Stimulated activated CD8-positive, alpha-beta memory T cell treated with anti-CD3 and anti-CD28 coated beads, Interleukin-7, amount 100 ng/mL, for 24 hours (primary cell): ENCODE measurements at places on chromosomes 7 and 10.

DNA sequence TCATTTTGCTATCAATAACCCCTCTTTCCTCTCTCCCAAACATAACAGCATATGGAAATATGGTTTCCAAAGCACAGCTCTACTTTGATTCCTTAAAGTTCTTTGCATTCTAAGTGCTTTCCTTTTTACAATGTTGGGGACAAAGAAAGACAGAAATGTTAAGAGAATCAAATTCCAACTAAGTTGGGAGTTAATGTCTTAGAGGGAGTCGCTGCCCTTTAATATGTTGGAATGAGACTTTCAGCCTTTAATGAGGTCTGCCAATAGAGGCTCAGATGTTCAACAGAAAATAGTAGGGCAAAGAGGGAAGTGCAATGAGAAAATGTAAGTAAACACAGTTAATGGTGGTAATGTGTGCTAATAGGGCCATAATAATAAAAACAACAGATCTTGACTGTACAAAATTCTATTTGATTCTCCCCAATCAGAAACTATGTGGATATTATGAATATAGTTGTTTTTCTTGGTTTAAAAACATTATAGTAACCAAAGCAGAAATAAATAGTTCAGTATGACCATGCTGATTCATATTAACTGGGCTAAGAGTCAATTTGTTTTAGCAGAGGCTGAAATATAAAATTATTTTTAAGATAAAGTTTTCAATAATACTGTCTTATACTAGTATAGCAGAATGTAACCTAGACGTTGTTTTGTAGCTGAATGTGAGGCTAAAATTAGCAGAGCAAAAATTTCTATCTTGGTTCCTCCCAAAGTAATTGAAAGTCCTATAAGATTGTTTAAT, 10.3 kb downstream of the HYCC1 start:
- no peak for DNase-seq

GRCh38 chr7:15292138-15292537, 269.7 kb downstream of the AGMO start:
- no peak for DNase-seq

- no peak for DNase-seq
Measured at GRCh38 chr10:116237260-116237659, 35.7 kb downstream of the GFRA1 start.

- DNase-seq = no peak
Measured at GRCh38 chr7:36568452-36568849, 155.8 kb downstream of the AOAH start.

- no peak for DNase-seq
Measured at GRCh38 chr7:124480036-124480820, 285.4 kb downstream of the GPR37 start.

DNA sequence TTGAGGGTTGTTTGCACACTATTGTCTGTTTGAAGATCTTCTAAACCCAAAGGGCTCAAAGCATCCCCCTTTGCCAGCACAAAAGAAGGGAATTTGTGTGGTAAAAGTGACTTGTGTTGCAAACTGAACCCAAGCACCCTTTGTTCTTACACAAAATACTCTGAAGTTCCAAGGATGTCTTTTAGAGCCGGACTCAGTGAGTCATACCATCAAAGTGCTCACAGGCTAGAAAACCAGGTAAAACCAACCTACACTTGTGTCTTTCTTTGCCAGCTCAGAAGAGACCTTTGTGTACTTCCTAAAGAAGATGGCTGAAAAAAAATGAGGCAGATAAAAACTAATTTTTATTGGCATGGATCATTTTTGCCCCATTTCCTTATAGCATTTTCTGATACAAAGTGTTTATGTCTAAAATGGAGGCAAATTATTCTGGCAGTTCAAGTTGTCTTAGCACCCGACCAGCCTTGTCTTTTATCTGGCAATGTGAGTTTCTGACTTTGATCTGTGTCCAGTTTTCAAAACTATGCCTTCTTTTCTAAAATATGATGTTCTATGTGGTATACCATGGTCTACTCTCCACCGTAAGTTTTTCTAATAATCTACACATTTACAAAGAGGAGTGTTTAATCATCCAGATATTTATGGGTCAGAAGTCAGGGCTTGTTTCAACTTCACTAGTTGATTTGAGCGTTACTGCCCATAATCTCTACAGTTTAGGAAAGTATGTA, 128.4 kb upstream of the FZD1 start:
- no peak for DNase-seq

DNA sequence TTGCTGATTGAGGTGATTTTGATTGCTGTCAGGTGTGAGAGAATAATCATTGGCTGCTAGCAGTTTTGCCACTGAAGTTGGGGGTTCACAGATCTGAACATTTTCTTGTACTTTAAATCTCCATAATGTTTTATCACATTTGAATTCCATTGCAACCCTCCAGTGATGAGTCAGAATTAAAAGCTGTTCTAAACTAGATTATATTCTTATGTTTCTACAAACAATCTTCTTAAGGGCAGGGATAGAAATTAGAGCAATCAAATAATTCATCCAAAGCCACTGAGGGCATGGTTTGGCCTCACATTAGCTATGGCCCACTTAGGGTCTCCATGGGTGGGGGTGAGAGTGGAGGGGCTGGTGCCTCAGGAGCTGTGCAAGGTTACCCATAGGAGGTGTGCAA, 53.0 kb upstream of the RPA3 start:
- DNase-seq = no peak

GRCh38 chr7:66326501-66327215, 121.5 kb downstream of the TPST1 start:
- no peak for DNase-seq

- DNase-seq = no peak
Measured at GRCh38 chr10:29253690-29254029, 35.2 kb upstream of the LYZL1 start.

- DNase-seq = no peak
Measured at GRCh38 chr7:41298409-41298808, 404.5 kb downstream of the INHBA start.
